ENCODE measurements at places on chromosomes 11 and 22.

- no peak for DNase-seq
These were observed 49.7 kb downstream of the RTN4R start for GRCh38 chr22:20218326-20218872.

DNA sequence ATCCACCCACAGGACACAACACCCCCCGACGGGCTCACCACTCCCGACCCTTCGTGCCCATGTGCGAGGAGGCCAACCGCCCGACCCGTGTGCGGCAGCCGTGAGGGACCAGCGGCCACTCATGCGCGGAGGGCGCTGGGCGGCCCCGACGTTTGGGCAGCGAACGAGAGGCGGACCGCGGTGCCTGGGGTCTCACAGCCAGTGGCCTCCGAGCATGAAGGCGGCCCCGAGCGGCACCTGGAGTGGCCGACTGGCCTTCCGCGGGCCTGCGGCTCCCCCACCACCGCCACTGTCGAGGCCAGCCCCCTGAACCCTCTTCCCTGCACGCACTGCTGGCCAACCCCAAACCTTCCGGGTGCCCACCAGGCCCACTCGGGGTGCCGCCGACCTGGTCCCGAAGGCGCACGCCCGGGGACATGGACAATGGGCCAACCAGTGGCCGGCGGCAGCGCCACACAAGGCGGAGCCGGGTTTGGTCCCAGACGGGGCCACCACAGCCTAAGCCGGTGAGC, 4274.9 kb upstream of the OR11H1 start:
- peak; percentile 10 for DNase-seq

DNA sequence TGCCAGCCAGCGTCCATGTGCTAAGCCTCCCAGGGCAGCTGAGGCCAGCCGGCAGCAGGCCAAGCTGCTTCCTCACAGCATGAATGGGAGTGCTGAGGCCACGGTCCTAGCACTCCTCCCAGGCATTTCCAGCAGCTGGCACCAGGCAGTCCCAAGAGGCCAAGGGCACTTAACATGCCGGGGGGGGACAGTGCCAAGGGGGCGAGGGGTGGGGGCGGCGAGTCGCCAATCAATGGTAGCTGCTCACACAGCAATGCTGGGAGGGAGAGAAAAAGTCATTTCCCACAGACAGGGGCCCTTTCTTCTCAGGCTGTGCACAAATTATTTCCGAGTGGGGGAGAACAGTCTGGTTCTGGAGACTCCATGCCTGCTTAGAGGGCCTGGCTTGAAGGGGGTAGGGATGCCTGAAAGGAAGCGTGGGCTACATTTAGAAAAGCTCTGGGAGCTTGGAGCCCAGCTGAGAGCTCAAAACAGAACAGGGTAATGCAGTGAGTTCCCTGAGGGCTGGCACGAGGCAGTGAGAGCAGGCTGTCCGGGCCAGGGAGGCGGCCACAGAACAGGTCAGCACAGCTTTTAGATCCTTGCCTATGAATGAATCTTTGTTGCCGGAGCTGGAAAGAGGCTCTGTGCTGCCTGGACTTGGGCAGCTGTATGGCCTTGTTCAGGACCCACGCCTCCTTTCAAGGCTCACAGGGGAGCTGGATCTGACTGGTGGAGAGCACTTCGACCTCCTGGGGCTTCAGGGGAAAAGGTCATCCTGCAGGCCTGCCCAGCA, 14.4 kb upstream of the TBC1D10A start:
- no peak for DNase-seq

GRCh38 chr11:112882494-112883381, 78.5 kb upstream of the NCAM1 start:
- DNase-seq: no peak

DNA sequence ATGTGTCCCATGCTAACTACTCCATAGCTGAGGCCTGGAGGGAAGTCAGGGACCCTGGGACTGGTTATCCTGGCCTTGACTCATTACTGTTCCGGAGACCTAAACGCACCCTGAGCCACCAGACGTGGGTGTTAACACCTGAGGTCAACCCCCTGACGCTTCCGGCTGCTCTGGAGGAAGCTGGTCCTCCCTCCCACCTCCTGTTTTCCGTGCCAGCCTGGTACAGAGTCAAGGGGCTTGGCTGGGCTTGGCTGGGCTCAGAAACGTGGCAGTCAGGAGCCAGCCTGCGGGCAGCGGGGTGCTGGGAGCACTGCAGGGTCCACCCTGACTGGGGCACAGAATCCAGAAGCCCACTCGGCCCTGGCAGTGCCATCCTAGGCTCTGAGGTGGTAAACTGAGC, 2.6 kb downstream of the TMPRSS4 start:
- DNase-seq: no peak

DNA sequence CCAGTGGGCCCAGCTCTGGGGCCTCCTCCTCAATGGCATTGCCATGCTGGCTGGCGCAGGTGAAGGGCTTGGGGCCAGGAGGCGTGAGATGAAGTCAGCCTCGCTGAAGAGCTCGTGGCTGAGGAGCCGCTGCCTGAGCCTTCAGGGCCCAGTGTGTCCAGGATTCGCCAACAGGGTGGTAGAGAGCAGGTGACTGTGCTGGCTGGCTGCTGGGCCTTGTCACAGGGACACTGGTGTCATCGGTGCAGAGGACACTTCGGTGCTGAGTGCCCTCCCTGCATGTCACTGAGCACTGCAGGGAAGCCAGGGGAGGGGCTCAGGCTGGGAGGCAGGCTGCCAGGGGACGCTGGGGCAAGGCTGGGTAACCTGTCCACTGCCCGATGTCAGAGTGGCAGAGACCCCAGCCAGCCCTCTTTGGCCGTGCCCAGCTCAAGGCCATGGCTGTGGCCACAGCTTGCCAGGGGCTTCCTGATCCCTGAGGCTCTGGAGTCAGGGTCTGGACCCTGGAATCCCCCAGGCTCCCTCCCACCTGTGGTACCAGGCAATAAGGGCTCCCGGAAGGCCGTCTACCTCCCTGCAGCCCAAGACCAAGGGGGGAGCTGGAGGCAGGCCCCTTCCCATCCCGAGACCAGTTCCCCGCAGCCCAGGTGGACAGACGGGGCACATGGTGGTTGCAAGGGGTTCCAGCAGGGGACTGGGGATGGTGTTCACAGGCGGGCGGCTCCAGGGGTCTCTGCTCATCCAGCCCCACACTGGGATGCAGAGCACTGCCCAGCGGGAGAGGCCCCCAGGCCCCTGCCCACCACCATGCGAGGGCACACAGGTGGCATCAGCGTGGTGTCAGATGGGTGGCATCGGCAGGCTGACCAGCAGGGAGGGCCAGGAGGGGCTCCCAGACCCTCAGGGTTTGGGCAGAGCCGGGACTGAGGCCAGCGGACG, 63.9 kb downstream of the ARFGAP3 start:
- DNase-seq: no peak

GRCh38 chr11:70341881-70342429, 56.4 kb upstream of the CTTN start:
- DNase-seq: no peak

DNA sequence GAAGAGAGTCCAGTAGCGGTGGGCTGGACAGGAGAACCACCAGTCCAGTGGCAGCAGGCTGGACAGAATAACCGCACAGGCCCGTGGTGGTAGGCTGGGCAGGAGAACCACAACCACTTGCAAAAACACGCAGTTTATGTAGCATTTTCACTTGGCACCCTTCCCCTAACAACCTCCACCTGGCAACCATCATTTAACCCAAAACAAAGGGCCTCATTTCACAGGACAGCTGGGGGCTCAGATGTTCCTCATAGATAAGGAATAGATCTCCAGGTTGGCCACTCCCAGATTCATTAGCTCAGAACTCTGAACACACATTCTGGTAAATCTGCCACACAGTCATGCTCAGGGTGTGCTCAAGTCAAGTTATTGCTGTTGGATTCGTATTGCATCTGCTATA, 41.2 kb downstream of the SYTL2 start:
- no peak for DNase-seq

GRCh38 chr11:10118865-10119264, 175.2 kb downstream of the SBF2 start:
- DNase-seq: no peak

DNA sequence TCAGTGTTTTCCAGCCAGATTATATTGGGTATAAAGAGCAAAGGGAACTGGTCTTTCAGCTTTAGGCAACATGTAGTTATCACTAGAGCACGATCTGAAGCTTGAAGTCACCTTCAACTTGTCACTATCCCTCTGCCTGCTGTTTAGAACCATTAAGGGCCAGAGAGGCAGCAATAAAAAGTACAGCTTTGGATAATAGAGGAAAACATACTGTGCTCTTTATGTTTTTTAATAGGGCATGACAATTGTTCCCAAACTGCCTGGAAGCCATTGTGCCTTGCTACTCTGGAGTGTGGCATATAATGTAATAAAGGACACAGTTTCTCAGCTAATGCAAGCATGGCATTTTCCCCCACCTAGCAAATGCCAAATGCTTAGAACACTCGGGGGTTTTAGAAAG, 1912.0 kb upstream of the RAG2 start:
- DNase-seq: no peak

GRCh38 chr11:47136327-47136726, 40.4 kb downstream of the ARFGAP2 start:
- DNase-seq: no peak

DNA sequence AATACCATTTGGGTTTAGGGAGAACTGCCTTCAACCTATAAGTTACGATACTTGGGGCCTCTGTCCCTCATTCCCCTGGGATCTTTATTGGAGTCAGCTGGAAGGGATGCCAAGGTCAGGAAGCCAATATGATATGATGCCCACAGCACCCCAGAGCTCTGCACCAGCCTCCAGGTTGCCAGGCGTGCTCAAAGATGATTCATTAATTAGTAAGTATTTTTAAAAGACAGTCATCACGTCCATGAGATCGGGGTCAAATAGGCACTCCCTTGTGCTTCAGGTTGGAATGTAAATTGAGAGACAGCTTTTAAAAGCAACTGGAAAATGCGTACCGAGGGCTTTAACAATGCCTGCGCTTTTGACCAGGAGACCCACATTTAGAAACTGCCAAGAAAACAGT, 57.0 kb upstream of the CD5 start:
- no peak for DNase-seq

- DNase-seq: no peak
These were observed 41.7 kb upstream of the SEZ6L start for GRCh38 chr22:26127556-26127955.

GRCh38 chr22:35547987-35548721, 7.5 kb downstream of the RASD2 start:
- DNase-seq: no peak

DNA sequence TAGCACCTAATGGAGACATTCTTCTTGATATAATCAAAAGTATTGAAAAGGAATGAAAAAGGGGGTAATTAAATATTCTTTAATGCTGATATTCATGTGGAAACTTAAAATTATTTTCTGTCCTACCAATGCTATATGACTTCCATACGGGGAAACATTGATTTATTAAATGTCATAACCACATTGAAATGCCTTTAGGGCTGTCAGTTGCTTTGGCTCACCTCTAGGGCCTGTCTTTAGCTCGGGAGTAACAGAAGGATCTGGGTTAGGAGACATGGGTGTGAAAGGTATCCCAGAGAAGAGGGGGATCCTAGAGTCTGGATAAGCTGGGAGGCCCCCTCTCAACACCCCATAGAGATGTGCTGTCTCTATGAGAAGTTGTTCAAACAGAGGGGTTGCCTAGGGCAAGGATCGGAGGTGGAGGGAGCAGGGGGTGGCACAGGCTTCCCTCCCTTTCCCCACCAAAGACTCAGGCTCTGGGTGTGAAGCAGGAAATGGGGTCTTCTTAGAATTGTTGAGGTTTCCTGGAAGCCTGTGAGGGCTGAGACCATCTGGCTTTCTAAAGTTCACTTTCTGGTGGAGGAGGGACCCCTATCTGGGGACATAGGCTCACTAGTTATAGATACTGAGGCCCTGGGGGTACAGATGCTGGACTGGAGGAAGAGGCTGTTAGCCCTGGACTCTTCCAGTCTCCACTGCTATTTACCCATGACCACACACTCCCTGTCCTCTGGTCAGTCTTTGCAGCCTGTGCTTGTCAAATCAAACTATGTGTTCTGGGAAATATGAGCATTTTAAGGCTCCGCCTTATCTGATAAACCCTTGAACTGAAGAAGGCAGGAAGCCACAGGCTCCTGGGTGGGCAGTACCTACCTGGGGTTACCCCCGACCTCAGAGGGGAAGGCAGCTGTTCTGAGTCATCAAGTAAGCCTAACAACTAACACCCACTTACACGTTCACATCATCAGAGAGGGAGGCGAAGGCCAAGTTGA, 55.8 kb upstream of the RRAS2 start:
- DNase-seq: peak; percentile 76

DNA sequence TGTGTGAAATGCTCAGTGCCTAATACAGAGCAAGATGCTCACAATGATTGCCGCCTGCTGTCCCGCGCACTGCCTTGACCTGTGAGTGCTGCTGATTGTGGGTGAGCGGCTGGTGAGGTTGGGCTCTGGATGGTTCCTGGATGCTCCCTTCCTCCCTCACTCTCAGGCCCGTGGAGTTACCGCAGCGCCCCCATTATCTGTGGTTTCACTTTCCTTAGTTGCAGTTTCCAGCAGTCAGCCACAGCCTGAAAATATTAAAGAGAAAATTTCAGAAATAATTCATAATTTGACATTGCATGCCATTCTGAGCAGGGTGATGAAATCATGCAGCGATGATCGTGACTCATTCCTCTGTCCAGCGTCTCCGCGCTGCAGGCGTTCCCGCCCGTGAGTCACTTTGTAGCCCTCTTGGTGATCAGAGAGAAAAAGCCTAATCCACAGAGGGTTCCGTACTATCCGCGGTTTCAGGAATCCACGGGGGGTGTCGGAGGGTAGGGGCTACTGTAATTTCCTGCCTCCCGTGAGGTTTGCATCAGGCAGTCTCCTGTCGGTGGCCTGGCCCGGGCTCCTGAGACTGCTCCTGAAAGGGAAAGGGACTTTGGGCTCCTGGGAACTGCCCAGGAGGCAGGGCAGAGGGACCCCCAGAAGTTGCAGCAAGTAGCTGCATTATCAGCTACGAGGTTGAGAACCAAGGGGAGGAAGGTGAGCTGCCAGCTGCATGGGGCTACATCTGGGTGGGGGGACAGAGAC, 10.6 kb downstream of the RPL3 start:
- no peak for DNase-seq

DNA sequence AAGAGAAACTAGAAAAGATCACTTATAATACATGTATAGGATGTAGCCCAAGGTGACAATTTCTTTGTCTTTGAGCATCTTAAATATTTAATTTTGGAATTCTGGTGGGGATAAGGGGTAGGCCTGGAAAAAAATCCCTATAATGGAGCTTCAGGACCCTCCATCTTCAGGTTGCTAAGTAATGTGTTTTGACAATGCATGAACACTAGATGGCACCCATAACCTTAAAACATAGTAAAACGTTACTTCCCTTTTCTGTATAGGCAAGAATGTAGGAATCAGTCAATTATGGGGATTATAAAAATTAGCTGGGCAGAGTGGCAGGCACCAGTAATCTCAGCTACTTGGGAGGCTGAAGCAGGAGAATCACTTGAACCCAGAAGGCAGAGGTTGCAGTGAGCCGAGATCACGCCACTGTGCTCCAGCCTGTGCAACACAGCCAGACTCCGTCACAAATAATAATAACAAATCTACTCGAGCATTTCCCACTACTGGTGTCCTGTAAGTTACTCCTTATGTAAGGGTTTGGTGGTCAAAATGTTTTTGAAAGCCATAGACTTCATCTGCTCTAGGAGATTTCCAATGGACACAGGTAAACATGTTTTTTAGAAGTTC, 541.9 kb upstream of the CCDC90B start:
- DNase-seq: no peak

GRCh38 chr11:61293867-61294716, 1.0 kb downstream of the VWCE start:
- DNase-seq: peak; percentile 65
